ENCODE measurements at places on chromosomes 3 and 15.

DNA sequence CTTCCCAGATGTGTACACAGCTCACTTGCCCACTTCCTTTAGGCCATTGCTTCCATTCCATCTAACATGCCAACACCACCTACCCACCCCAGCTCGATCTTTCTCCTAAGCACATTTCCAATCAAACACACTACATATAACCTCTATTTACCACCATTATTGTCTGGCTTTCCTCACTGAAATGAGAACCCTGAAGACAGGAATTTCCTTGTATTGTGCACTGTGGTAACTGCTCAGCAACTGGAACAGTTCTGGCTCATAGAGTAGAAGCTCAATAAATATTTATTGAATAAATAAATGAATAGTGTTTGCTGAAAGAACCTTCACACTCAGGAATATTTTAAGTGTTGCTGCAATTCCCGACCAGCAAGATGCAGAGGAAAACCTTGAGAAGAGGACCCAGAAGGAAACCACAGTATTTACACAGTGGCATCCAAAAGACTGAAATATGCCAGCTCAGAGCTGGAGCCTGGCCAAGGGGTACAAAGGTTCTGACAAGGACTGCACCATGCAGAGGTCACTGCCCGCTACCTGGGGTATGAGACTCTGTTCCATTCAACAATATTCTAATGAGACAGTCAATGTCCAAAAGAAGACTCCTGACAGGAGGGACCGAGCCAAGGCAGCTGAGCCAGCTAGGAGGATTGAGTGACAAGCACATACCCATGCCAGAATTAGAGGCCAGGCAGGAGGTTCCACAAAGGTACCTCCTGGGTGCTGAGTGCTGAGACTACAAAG lies 168.8 kb downstream of the NUP210 start:
- DNase-seq = no peak

- no peak for DNase-seq
Observed at GRCh38 chr15:80608688-80609087, 86.4 kb upstream of the ABHD17C start.

- no peak for DNase-seq
Observed at GRCh38 chr3:57805266-57805665, 49.2 kb downstream of the SLMAP start.

- no peak for DNase-seq
Observed at GRCh38 chr3:24136624-24137310, 191.7 kb downstream of the NR1D2 start.

DNA sequence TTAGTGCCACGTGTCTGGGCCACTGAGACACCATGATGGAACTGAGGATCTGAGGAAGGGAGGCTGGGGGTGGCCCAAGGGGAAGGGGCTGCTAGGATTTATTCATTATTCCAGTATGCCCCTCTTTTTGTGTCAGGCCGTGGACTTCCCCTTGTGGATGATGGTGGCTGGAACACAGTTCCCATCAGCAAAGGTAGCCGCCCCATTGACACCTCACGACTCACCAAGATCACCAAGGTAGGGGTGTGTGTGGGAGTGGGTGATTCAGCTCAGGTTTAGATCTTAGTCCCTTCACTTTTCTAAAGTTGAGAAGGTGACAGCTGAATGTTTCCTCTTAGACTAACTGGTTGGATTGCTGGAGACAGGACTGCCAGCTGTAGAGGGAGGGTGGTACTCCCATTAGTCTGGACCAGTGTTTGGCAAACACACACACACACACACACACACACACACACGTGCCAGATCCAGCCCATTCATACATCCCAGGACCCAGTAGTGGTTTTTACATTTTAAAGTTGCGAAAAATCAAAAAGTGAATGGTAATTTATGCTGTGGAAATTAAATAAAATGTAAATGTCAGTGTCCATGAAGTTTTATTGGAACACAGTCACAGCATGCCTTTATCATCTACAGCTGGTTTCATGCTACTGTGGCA lies 11.4 kb downstream of the EIF4G1 start:
- no peak for DNase-seq

DNA sequence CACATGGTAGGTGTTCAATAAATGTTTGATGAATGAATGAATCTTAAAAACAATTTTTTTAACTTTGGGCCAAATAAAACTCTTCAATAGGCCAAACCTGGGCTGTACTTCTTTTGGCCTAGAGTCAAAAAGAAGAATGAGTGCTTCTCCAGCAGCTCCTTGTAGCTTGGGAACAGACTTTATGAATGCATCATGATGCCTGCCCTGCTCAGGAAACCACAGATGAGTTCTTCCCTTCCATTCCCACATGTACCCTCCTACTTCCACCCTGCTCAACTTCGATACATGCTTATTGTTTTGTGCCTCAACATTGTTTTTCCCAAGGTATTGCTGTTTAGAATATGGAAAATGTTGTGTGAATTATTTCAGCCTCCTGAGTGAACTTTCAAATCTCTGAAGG lies 87.0 kb downstream of the FILIP1L start:
- no peak for DNase-seq

Measured in sciatic nerve (tissue), 2 donors.